ENCODE measurements at places on chromosomes 1 and 21.

DNA sequence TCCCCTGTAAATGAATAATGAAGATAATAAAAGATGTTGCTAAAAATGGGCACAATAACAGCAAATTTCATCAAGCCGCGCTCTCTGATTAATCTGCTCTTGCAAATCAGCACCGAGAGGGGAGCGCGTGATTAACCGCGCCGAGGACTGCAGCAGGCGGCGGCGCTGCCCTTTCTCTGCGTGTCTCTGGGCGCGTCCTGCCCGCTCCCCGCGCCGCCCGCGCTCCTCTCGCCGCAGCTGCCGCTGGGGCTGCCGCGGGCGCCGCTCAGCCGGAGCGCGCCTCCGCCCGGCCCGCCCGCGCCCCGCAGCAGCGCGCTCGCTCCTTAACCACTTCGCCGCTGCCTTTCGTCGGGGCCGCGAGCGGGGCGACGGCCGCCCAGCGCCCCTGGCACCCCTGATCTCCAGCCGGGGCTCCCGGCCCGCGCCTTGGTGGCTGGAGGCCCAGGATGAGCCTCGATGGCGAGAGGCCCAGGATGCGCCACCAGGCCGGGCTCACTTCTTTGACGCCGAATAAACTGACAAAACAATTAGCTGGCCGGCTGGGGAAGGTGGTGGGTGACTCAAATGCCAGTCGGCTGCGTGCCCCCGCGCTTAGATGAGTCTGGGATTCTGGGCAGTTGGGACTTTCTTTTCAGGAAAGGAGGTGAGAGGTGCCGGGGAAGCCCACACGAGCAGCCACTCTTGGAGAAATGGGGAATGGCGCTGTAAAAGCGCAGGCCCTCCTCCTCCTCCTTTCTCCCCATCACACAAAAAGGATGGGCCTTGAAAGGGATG, 221.4 kb upstream of the PKN2 start:
- no peak for DNase-seq

GRCh38 chr1:179090522-179090921, 8.7 kb downstream of the TOR3A start:
- DNase-seq: no peak

- no peak for DNase-seq
Observed at GRCh38 chr1:226627050-226627755, 78.6 kb downstream of the STUM start.

DNA sequence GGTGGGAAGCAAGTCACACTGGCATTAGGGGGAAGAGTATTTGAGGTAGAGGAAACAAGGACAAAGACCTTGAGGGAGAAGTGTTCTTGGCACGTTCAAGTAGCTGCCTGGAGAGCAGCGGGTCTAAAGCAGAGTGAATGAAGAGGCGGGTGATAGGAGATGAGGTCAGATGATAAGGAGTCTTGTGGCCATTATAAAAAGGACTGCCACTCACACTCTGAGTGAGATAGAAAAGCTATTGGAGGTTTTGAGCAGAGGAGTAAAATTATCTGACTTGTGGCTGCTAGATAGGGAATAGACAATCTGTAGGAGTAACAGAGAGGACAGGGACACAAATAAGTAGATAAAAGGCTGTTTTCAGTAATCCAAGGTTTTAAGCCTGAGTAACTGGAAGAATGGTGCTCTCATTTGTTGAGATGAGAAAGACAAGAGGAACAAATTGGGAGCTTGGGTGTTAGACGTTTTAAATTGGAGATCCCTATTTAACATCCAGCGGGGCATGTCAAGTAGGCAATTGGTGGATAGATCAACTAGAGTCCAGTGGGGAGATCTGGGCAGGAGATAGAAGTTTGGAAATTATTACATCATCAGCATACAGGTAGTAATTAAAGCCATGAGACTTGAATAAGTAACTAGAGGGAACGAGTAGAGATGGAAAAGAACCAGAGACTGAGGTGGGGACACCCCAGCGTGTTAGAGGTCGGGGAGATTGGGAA, 43.7 kb downstream of the HENMT1 start:
- DNase-seq: no peak

- no peak for DNase-seq
Observed at GRCh38 chr1:23463286-23463685, 20.7 kb downstream of the ASAP3 start.

DNA sequence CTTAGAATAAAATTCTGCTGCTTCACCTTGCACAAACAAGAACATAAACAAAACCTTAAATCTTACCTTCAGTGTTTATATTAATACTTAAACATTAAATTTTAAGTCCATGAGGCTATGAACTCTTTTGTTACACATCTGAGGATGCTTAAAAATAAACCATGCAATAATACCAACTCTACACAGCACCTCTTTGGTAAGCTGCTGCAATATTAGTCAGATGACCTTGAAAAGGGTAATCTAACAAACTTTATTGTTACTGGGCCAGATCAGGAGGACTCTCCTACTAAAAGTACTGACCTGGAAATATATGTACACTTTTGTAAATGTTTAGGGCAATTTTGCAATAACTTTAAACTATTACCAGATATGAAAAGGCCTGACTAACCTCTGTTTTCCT, 763 bp downstream of the SIKE1 start:
- DNase-seq: no peak
